HT1080 (cell line): ENCODE measurements at places on chromosomes 12 and 14.

- DNase-seq: no peak
These were observed 6.1 kb downstream of the PELI2 start for GRCh38 chr14:56124327-56124726.

DNA sequence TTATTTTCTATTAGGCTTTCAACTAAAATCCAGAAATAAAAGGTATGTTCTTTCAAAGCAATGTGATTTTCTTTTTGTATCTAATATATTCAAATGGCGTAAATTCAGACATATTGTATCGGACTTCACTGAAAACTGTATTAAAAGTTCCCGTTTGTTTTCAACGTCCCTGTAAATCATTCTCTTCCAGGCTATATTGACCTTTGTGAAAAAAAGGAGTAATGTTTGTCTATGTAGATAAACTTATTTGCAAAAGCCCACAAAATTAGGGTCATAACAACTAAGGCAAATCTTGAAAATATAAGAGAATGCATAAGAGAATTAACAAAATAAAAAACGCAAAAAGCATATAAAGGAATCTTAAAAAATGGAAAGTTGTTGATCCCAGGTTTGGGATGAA is 1492.4 kb downstream of the AACS start:
- no peak for DNase-seq

GRCh38 chr14:68681256-68682011 is 111.4 kb downstream of the ZFP36L1 start:
- DNase-seq: no peak

GRCh38 chr14:76773956-76774820 is 12.9 kb downstream of the VASH1 start:
- DNase-seq: no peak

- DNase-seq: no peak
These were observed 12.8 kb upstream of the HPD start for GRCh38 chr12:121871467-121871866.

GRCh38 chr12:132874175-132874574 is 13.2 kb downstream of the CHFR start:
- no peak for DNase-seq

GRCh38 chr12:117854339-117855012 is 114.3 kb downstream of the KSR2 start:
- peak; percentile 57 for DNase-seq

DNA sequence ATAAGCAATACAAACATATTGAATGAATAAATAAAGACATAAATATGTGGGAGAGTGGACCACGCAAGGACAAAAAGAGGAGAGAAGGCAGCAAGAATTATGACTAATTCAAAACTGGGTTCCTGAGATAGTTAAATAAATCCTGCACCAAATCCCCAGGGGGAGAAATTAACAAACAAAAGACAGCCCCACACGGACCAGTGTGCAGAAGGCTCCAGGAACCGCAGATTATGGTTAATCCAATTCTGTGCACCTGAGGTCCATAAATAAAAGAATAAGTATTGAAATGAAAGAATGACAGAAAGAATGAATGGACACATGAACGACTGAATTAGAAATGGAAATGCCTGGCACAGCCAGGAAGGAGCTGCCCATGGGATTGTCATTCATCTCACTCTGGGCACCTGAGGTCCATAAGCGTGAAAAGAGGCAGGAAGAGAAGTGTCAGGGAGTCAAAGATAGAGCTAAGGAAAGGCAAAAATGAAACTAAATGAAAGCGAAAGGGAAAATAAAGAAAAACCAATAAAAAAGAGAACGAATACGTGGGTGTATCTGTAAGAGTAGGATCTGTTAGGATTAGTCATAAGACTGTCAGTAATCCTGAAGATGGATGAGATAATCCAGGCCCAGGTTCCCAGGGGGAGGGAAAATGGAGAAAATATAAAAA is 23.3 kb downstream of the MEG3 start:
- DNase-seq: peak; percentile 39

GRCh38 chr14:86532219-86532618 is 1002.3 kb downstream of the FLRT2 start:
- peak; percentile 35 for DNase-seq

DNA sequence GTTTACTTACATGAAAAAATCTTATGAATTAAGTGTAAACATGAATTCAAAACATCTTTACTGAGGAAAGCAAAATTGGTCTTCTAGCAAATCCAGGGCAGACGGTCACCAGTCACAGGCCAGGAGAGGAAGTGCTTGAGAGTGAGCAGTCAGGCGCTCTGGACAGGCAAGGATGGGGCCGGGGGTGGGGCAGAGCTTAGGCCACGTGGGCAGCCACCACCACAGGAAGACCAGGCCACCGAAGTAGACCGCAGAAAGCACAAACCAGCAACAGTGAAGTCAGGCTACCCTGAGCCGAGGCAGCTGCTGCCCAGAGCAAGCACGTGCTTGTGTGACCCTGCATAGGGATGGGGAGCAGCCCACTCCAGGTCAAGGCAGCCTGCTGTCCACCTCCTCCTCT is 33.5 kb downstream of the SLC6A12 start:
- DNase-seq: peak; percentile 32

DNA sequence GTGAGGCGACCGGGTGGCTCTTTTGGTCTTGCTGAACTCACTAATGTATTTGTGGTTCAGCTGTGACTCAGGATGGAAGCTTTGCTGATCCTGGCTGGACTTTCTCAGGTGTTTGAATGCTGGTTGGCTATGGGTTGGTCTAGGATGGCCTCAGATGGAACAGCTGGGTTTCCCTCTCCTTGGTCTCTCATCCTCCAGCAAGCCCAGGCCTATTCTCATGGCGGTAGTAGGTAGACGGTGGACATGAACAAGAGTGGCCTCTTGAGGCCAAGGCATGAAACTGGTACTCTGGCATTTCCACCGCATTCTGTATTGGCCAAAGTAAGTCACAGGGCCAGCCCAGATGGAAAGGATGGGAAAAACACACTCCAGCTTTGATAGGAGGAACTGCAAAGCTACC is 11.8 kb upstream of the POLR3B start:
- peak; percentile 77 for DNase-seq

DNA sequence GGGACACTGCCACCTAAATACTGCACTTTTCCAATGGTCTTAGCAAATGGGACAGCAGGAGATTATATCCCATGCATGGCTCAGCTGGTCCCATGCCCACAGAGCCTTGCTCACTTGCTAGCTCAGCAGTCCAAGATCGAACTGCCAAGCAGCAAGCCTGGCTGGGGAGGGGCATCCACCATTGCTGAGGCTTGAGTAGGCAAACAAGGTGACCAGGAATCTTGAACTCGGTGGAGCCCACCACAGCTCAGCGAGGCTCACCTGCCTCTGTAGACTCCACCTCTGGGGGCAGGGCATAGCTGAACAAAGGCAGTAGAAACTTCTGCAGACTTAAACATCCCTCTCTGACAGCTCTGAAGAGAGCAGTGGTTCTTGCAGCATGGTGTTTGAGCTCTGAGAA is 370.8 kb upstream of the MGAT4C start:
- no peak for DNase-seq

DNA sequence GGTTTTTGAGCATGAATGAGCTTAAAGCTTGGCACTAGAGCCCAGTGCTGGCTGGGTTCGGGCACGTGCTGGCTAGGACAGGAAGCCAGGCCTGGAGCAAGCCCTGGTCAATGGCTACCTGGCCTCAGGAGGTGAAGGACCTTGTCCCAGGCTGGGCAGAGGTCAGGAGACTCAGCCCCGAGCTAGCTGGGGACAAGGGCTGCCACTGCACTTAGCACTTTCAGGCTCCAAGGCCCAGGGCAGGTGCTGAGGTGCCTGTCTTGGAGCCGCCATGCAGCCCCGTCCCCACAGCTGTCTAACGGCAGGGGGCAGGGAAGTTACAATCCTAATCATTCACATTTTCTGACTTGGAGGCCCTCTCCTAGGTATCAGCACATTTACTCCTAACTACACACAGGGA is 4.3 kb upstream of the AQP6 start:
- no peak for DNase-seq

- no peak for DNase-seq
These were observed 26.3 kb downstream of the EML1 start for GRCh38 chr14:99819514-99819913.

- DNase-seq: peak; percentile 93
These were observed 25.9 kb upstream of the LGALS3 start for GRCh38 chr14:55103005-55103640.

DNA sequence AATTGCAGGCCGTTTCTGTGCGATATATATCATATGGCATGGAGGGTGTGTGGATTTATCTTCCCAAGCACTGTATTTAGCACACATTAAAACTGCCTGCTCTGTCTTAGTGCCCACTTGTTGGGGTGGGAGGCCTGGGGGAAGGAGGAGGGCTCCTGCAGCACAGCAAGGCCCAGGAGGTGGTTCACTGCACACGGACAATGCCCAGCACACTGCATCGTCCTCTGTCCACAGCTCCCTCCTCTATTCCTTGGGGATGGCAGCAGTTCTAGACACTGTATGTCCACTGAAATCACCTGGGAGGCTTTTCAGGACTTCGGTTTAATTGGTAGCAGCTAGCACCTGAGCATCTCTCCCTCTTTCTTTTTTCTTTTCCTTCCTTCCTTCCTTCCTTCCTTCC is 161.2 kb downstream of the KTN1 start:
- DNase-seq: no peak

DNA sequence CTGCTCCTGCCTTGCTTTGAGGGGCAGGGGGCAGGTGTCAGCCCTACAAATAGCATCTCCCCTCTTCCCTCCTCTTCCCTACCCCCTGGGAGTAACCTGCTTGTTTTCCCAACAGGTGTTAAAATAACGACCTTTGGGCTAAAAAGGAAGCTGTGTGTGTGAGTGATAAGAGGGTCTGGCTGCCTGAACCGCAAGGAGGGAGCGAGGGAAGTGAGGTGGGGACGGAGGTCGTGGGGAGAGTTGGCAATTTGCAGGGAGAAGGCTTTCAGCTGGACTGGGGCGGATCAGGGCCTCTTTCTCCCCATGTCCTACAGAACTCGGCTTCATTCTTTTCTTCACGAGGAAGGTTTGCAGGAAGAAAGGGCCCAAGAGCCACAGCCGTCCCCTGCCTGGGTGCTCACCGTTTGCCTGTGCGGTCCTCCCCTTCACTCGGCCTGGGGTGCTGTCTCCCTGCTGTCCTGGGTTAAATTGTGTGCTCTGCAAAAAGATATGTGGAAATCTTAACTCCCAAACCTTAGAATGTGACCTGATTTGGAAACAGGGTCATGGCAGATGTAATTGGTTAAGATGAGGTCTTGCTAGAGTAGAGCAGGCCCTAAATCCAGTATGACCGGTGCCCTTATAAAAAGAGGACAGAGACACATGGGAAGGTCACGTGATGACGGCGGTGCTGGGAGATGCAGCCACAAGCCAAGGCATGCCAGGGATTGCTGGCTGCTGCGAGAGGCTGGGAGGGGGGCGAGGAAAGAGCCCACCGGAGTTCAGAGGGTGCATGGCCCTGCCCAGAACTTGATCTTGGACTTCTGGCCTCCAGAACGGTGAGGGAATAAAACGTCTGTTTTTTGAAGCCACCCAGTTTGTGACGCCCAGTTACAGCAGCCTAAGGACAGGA is 38.7 kb upstream of the NCOR2 start:
- DNase-seq: no peak
